ENCODE measurements at places on chromosomes 7 and 10.

- no peak for DNase-seq
Measured at GRCh38 chr10:114043532-114044246, at the start of gene ADRB1. Gene ADRB1, plus strand, starts transcription at chr10:114043866. Its CDS starts 267 bp downstream, at chr10:114044133.

GRCh38 chr7:70229242-70229641, 631.0 kb downstream of the AUTS2 start:
- DNase-seq: no peak

- peak; percentile 18 for DNase-seq
Measured at GRCh38 chr10:114024876-114025610, 18.6 kb upstream of the ADRB1 start.

DNA sequence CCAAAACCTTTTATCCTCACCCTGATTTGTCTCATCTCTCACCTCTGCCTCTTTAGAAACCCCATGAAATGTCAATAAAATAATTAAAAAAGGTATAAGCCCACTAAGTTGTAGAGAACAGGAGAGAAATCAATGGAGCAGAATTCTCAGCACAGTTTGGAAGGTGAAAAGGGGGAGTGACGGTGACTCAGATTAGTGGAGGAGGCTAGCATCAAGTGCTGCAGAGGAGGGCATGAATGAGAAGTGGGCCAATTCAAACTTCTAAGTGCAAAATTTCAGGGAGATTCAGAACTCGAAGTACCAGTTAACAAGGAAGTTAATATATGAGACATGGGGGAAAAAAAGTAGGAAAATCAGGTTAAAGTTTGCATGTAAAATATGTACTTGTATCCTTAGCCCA, 34.9 kb upstream of the ETV1 start:
- no peak for DNase-seq

DNA sequence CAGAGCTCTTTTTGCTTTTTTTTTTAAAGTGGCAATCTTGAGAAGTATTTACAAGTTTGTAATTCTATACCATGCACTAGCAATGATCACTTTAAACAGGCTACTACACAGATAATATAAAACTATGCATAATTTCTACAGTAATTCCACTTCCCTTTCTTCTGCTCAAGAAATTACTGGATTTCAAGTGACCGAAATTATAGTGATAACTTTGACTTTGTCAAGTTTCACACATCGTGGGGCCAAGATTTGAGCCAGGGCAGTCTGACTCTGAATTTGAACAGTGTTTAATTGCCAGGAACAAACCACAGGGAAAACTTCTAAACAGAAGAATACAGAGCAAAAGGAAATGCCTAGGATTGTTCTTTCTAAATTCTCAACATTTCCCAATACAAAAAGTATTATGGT, 288.3 kb upstream of the MKLN1 start:
- DNase-seq: no peak

GRCh38 chr10:122650331-122650730, 49.3 kb downstream of the C10orf120 start:
- no peak for DNase-seq

- no peak for DNase-seq
Measured at GRCh38 chr10:77349226-77349625, 288.4 kb downstream of the KCNMA1 start.

GRCh38 chr10:58955615-58956014, 220.8 kb upstream of the PHYHIPL start:
- DNase-seq: no peak

DNA sequence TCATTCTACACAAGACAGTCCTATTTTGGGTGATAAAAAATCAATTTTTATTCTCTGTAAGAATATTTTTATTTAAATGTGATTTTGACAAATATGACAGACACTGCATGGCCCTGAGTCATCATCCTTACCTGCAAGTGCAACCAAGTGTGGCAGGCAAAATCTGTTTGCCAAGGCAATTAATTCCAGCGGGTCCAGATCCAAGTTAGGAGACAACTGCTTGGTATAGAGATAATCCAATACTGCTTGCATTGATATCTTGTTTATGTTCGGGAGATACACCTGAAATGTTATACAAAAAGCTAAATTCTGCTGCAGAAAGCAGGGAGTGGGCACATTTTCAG, 66.2 kb downstream of the RHOBTB1 start:
- no peak for DNase-seq

DNA sequence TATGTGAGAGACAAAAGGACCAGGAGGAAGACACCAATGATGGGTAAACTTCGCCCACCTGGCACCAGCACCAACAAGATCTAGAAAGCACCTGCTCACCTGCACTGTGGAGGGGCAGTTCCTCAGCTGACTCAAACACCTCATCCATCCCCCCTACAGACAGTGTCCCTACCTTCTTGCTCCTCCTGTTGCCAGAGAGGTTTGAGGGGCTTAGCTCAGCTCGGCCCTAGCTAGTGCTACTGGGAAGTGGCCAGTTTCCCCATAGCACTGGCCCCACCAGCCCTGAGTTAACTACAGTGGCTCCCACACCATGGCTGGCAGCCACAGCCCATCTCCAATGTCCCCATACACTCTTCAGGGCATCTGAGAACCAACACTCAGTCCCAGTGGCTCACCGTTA, 70.8 kb downstream of the GRID1 start:
- DNase-seq: no peak

- no peak for DNase-seq
Measured at GRCh38 chr7:55515569-55516279, 56.6 kb downstream of the VOPP1 start.

- DNase-seq: peak; percentile 92
Measured at GRCh38 chr10:91632671-91633550, at the start of gene PPP1R3C. Gene PPP1R3C, minus strand, starts transcription at chr10:91633071. Its CDS starts 102 bp downstream, at chr10:91632969.

GRCh38 chr10:116614796-116615195, 6.0 kb upstream of the PNLIPRP2 start:
- DNase-seq: no peak

DNA sequence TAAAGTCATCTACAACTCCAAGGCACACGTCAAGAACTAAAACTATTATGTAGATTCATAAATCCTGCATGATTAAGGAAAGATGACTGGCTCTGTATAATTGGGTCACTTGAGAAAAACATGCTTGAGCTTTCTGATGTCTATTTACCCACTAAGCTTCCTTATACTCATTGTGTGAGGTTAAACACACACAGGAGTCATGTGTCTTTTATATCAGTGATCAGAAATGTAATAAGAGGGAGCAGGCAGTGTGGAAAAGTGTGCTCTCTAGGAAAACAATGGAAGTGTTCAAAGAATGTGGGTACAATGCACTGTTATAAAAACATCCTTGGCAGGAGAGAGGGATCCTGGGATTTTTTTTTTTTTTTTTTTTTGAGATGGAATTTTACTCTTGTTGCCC, 108.6 kb upstream of the ARID5B start:
- no peak for DNase-seq

DNA sequence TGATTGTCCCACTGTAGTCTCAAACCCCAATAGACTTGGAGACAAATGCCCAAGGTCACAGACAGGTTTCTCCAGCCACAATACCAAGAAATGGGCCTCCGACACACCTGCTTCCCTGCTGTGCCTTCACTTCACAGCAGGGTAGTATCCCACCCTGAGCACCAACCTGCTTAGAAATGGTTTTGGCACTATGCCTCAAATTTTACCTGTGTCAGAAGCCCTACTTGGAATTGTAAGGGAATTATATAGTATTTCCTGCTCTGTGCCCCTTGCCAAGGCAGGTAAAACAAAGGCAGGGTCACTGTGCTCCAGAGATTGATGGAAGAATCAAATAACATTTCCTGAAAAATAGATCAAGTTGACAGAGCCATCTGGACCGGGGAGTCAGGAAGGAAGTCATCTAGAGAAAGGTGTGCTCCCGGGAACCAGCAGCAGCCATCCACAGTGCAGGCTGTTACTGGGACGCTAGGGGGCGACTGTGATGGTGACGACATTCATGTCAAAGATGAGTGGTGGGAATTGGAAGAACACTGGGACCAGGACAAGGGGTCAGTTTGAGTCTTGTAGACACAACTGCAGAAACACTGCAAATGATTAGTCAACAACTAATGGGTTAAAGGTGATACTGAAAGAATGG, 117.8 kb upstream of the AKR1E2 start:
- DNase-seq: no peak

DNA sequence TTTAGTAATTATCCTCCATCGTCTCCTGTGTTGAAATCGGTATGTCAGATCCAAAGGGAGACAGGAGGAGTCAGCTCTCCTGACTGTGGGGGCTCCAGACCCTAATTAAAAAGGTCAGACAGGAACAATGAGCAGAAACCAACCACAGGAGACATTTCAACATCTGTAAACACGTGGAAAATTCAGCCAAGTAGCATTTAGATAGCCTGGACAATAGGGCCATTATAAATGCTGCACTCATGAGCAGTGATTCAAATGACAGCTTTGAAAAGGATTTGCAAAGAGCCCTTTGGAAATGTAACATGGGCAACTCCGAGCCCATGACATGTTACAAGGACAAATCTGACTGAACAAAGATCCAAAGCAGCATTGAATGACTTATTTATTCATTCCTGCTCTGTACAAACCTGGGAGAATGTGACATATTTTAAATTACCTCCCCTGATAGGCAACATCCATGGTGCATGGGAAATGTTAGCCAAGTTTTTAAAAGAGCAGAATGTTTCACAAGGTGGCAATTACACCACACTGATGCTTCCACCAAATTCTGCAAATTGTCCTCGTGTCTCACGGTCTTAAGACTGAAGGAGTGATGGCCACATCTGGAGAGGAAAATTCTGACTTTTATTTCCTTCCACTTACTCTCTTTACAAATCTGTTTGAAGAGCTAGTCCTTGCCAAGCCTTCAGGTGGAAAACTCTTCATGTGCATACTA, 113.3 kb upstream of the KMT2E start:
- DNase-seq: no peak

GRCh38 chr7:116290740-116291139, 80.4 kb downstream of the TES start:
- DNase-seq: peak; percentile 17

DNA sequence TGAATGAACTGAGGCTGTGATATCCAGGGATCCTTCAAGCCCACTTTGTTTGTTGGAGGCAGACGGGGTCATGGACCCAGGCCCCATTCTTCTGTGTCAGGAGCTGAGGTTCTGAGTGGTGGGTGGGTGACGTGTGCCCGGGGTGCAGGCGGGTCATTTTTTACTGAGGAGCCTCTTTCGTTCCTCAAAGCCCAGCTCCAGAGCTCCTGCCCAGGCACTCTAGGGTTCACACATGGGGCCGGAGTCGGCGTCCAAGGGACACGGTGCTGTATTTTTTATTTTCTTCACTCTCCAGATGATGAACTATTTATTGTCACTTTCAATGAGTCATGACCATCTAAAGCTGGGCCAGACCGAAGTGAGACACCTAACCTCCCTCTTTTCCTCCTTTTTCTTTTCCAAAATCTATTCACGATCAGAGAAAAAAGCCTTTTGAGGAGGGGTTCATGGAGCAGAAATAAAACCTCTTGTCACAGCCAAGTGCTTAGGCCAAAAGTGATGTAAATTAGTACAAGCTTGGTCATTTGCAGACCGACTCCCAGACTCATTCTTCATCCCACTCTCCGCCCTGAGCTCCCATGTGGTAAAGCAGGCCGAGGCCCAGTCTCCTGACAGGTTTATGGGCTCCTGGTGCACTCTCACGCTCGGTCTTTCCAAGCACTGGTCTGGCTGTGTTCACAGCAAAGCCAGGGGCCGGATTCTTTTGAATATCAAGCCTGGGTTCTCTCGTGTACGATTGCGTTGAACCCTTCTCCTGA, 41.4 kb upstream of the PITRM1 start:
- no peak for DNase-seq

- DNase-seq: no peak
Measured at GRCh38 chr10:8498881-8499280, 444.4 kb downstream of the GATA3 start.

DNA sequence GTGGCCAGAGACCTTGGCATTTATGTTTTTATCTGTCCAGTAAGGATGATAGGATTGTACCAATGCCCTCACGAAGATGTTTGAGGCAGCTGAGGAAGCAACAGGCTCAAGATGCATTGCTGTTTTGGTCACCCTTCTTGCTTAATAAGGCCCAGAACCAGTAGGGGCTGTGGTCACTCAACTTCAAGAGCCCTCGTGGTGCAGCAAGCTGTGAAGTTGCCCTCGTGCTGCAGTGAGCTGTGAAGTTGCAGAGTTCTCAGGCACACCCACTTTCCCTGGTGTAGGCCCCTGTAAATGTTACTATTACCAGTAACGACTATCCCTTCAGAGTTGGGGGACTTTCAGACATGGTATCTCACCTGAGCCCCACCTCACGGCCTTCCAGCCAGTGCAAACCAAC, 207.6 kb upstream of the LYZL1 start:
- no peak for DNase-seq

DNA sequence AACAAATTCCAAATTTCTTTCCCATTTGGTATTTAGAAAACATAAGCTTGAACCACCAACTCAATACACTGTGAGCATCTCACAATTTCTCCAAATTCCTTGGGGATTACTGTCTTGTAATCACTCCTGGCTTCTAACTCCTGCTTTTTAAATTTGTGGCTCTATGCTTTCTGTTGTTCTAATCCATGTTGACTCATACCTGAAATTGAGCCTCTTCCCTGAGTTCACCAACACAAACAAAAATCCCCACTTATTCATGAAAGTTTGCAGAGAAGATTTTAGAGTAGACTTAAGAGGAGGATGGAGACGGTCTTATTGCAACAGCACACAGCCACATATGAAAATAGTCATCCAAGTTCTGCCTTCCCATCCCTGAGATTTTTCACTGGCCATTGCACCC, 252.5 kb downstream of the PTEN start:
- DNase-seq: peak; percentile 86

- no peak for DNase-seq
Measured at GRCh38 chr7:2941216-2941859, 97.2 kb upstream of the GNA12 start.

DNA sequence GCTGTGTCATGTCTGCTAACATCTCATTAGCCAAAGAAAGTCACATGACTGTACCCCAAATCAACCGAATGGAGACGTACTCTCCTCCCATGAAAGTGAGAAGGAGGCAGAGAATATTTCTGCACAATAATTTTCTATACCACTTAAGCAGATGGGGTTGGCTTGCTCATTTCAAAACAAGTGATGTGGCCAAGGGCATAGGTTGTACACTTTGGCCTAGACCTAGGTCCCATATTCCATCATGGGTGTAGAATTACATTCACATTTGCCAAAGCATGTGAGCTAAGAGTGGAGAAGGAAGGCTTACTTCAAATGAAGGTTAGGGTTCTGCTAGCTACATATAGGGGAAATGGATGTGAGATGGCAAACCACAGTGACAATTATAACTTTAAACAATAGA, 83.0 kb downstream of the ZNF365 start:
- no peak for DNase-seq

DNA sequence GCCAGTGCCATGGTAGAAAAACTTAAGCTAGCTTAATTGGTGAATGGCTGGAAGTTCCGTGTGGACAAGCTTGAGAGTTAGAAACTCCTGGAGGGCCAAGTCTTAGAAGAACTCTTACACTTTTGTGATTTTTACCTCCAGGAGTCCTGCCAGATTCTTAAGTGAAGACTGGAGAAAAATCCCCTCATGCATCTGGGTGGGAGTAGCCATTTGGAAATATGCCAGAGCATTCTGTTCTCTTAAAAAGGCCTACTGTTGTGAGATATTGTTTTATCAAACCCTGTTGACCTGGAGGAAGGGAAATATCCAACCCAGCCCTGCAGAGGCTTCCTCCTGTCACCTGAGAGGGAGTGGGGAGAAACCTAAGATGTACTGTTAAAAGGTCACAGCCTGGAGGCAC, 17.6 kb upstream of the MCM10 start:
- DNase-seq: no peak

GRCh38 chr7:46954181-46954580, 627.7 kb downstream of the TNS3 start:
- no peak for DNase-seq

- no peak for DNase-seq
Measured at GRCh38 chr10:121244818-121245217, 353.4 kb downstream of the FGFR2 start.
